ENCODE measurements at places on chromosomes 12 and 14.

- no peak for DNase-seq
Observed at GRCh38 chr12:81150382-81150781, 72.5 kb downstream of the ACSS3 start.

DNA sequence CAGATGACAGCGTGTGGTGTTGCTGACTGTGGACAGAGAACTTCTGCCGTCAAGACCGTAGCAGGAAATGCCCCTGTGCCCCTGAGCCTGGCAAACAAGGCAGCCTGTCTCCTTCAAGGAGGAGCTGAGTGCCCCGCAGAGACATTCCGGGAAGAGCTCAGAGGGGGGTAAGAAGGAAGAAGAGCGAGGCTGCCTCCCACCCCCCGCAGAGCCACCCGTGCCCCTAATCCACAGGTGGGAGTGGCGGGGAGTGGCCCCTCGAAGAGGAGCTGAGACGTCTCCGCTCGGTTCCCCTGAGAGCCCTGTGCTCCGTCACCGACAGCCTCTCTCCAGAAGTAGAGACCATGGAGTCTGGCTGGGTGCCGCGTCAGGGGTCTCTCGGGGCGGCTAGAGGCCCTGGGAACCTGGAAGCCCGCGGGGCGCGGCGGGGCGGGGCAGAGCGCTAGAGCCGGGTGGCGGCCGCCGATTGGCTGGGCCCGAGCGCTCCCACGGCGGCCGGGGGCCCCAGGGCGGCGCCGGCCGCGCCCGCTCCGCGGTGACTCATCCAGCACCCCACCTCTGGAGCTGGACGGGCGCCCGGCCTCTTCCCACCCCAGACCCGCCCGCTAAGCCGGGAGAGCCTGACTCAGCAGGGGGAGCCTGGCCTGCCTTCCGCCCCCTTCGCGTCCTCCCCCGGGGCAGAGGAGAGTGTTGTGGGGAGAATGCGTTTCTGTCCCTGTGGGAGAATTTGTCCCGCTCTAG is 25.2 kb upstream of the KRT78 start:
- peak; percentile 93 for DNase-seq

- no peak for DNase-seq
Observed at GRCh38 chr12:79302162-79302814, 388.5 kb downstream of the PAWR start.

GRCh38 chr14:20455355-20456300 is 602 bp downstream of the APEX1 start:
- peak; percentile 74 for DNase-seq

- DNase-seq: no peak
Observed at GRCh38 chr14:50892255-50892654, 20.4 kb downstream of the ABHD12B start.

GRCh38 chr14:76810953-76811400 is 1.7 kb downstream of the ANGEL1 start:
- DNase-seq: no peak

DNA sequence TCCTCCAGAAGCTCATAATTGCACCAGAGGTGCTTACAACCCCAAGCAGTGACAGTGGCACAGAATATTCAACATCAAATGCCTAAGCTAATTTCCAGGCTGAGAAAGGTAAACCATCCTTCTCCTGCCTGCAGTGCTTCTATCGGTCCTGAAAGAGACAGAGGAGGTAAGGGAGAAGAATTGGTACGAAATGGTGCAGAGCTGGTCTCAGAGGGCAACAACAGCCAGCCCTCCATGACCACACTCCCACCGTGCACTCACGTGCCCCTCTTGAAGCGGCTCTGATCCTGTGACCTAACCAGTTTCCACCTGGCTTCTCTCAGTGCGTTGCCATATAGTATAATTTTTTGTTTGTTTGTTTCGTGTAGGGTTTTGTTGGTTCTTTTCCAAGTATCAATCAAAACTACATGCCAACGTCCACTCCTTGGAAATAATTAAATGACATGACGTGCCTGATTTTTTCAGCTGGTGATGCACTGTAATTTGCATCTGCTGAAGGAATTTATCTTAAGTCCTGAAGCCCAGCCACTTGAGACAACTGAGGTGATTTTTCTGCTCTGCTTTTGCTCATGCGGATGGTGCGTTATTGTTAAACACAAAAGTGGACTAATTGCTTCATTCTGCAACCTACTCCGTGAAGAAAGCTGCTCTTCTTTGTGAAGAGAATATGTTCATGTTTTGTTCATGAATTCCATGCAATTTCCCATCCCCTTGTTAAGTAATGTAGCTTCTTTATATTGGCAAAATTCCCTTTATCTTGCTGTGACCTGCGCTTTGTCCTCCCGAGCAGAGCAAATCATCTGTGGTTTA is 1.3 kb upstream of the ATP2A2 start:
- DNase-seq: no peak

DNA sequence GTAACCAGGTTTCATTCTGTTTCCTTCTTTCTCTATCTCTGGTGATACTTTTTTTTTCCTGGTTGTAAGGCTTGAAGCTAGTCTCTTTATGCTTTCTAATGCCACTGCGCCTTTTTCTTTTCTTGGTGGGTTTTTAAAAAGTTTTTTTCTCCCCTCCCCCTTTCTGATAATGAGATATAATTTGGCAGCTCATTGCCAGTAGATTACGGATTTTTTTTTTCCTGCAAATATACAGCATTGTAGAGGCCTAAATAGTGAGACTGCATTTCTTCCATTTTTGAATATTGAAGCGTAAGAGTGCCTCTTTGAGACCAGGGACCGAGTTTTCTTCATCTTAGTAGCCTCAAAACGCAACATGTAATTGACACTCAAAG is 1.1 kb downstream of the PAPOLA start:
- DNase-seq: no peak

DNA sequence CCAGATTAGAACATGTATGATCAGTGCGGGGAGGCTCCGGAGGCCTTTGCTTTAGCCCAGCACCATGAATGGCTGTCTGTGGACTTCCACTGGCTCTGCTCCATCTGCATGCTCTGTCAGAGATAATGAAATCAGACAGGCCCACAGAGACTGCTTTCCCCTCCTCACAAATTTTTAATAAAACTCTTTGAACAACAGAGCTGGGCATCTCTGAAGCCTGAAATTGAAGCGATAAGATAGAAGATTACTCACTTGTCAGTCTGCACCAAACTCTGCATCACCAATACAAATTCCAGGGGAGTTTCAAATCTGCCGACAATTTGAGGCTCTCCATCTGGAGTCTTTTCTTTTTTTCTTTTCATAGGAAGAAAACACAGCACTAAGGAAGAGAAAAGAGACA is 110.0 kb downstream of the DYRK2 start:
- no peak for DNase-seq

- DNase-seq: peak; percentile 20
Observed at GRCh38 chr14:89430391-89431236, 13.6 kb upstream of the FOXN3 start.

DNA sequence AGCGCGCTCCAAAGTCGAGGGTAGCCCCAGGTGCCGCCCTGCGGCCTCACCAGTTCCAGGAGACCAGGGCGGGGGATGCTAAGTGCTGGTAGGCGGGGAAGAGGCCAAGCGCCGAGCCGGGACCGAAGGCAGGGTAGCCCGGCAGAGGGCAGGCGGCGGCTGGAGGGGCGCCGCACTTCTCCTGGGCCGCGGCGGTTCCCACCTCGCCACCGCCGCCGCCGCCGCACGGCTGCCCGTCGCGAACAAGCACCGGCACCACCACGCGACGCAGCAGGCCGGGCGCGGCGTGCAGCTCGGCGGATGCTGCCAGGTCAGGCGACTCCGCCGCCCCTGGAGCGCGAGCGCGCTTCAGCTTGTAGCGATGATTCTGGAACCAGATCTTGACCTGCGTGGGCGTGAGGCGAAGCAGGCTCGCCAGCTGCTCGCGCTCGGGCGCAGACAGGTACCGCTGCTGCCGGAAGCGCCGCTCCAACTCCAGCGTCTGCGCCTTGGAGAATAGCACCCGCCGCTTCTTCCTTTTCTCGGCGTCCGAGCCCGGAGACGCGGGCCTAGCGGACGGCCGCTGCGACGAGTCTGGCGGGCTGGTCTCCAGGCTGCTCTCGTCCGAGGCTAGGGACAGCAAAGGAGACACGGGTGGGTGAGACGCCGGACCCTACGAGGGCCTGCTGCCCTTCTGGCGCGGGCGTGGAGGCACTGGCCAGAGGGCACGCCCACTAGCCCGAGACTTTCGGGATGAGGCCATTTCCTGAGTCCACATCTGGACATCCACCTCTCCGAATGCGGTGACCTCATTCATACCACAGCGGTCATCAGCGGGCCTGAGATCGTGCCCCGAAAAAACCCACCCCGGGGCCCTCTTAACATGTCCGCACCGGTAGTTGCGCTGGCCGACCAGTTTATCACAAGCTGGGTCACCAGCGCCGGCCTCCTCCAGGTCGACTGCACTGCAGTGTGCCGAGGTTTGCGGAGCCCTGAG is 1.3 kb downstream of the NKX2-8 start:
- DNase-seq: no peak

- DNase-seq: no peak
Observed at GRCh38 chr12:1047898-1048660, 57.1 kb downstream of the ERC1 start.

DNA sequence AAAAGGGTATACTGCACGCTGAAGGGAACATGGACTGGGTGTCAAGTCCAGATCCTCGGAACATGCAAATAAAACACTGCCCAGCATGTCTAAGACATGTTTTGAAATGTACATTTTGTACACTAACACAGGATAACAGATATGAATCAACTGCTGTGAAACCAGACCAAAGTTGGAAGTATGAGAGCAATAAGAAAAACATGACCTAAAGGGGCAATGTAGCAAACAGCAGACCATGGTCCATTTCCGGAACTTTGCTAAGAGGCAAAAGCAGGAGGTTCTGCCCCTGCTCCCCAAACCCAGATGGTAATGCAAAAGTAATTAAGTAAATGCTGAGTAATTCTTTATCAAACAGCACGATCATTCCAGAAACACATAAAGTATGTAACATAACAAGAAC is 125.2 kb downstream of the SLC25A21 start:
- no peak for DNase-seq

DNA sequence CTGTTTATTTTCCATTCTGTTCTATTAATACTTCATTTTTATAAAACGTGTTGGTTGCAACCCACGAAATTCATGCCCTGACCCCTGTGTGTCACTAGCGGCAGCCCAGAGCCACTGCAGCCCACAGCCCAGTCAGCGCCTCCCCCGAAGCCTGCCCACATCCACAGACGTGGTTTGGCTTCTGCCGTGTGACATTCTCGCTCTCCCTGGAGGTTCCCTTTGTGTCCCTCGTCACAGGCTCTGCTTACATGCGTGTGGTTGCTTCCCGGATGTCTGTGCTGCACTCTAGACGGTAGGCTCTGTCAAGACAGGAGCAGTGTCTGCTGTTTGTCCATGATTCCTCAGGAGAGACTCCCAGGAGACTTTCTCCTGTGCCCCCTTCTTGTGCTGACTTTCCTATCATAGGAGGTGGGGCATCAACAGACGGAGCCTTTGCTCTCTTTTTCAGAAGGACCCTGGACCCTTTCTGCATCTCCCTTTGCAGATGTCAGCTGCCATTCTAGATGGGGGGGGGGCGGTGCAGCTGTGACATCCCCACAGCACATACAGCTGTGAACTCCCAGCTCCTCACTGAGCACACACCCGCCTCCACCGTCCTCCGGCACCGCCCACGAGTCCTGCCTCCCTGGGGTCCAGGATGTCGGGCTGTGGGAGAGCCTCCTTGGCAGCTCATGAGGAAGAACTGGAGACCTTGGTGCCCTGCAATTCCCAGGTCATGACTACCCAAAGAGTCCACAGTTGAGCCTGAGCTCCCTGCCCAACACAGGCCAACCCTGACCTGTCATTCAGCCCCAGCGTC is 36.8 kb upstream of the PIWIL1 start:
- DNase-seq: no peak

- no peak for DNase-seq
Observed at GRCh38 chr12:7667125-7667524, 1.4 kb upstream of the APOBEC1 start.

- no peak for DNase-seq
Observed at GRCh38 chr14:100060760-100061159, 4.5 kb upstream of the EVL start.

DNA sequence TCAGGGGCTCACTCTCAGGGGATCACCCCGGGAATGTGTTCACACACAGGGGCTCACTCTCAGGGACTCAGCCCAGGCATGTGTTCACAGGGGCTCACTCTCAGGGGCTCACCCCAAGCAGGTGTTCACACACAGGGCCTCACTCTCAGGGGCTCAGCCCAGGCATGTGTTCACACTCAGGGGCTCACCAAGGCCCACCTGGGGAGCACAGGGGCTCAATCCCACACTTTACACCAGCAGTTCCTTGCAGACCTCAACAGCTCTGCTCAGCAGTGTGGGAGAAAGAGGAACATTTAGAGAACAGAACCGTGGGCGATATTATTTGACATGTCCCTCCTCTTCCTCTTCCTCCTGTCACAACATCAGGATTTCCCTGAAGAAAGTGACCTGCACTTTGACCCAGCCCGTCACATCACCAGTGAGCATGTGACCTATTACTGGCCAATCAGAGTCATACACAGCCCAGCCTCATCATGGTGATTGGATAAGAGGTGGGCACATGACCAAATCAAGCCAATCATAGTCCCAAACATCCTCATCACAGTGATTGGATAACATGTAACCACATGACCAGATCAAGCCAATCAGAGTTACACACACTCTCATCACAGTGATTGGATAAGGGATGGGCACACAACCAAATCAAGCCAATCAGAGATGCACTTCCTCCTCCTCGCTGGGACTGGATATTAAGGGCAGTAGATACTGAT is 359.4 kb upstream of the SFSWAP start:
- no peak for DNase-seq

DNA sequence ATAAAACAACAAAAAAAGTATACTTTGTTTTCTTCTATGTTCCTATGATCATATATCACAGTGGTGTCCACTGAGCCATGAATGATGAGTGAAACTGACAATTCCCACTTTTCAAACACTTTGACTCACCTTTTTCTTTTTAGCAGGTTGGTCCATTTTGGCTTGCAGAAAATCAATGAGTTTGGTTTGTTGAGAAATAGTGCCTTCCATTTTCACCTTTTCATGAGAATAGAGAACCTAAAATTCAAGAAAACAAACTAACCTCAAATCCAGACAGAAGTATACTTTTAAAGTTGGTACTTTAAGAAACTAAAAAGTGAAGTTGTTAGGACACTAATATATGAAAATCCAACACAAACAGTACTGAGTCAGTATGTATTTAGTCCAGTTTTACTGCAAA is 52.4 kb downstream of the PRKAB1 start:
- DNase-seq: no peak

Data from sigmoid colon (tissue), 7 donors.